ENCODE measurements at places on chromosomes 5 and 9.

- no peak for DNase-seq
These were observed 90.7 kb upstream of the ADRA1B start for GRCh38 chr5:159825551-159826051.

DNA sequence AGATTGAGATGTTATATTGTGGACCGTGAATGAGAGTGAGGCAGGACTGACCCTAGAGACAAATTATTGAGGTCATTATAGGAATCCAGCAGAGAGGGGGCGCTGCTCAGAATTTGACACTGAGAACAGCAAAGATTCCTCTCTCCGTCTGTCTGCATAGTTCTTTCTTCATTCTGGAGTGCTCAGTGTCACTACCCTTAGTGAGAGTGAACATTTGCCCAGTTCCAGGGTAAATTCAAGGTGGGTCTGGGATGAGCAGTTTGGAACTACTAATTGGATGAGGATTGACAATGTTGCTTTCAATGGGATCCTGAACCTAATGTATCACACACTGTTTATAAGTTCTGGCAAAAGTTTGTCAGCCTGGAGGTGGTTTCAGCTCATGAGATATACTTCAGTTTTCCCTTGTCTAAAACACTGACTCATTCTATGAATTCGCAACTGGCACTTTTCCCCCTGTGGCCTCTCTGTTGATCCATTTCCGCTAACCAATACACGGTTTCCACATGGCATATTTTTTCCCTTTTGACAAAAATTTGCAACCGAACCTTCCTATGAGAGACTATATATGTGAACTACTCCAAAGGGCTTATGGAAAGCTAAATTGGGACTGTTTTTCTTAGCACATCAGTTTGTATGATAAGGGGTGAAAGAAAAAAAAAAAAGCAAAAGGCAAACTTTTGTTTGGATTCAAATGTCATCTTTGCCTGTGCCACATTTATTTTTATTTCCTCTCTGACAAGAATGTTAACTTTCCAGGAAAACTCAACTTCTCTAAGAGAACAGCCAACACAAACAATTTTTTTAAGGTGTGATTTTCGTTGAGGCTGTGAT lies 1240.7 kb upstream of the WWC1 start:
- DNase-seq, result no peak

- DNase-seq, result no peak
These were observed 63.4 kb upstream of the PALM2AKAP2 start for GRCh38 chr9:109716631-109717030.

DNA sequence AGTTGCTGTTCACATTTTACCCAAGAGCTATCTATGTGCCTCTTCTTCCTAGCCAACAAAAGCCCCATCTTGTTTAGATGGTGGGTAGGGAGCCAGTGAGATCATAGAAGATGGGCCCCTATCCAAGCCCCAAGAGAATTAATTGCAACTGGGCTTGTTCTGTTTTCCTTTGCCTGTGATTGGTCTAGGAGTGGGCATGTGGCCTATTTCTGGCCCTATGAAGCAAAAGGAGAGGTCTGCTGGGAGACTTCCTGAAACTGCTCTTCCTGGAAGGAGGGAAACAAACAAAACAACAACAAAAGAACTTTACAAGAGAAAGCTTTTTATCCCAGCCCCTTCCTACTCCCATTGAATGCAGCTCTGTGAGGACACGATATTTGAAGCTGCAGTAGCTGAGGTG lies 32.5 kb upstream of the ALDOB start:
- no peak for DNase-seq

DNA sequence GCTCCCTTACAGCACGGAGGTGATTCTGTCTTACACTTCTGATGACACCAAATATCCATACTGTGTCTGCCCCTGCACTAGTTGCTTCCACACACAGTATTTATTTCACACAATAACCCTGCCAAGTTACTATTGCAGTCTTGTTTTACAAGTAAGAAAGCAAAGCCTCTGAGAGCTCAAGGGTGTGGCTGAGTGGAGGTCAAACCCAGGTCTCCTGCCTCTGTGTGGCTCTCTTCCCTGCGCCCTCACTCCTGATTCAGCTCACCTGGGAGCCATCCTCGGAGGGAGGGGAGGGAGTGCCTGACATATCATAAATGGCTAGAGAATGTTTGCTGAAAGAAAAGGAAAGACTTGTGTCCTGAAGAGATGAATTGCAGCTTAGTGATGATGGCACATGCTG lies 41.0 kb downstream of the MVB12B start:
- no peak for DNase-seq

DNA sequence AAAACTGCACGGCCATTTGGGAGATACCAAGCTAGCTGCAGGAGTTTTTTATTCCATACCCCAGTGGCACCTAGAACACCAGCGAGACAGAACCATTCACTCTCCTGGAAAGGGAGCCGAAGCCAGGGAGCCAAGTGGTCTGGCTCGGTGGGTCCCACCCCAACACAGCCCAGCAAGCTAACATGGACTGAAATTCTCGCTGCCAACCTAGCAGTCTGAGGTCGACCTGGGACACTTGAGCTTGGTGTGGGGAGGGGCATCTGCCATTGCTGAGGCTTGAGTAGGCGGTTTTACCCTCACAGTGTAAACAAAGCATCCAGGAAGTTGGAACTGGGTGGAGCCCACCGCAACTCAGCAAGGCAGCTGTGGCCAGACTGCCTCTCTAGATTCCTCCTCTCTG lies 108.9 kb upstream of the CHD1 start:
- no peak for DNase-seq

- no peak for DNase-seq
These were observed 37.2 kb upstream of the TAL2 start for GRCh38 chr9:105625088-105625487.

- DNase-seq, result no peak
These were observed 44.4 kb downstream of the MAP1B start for GRCh38 chr5:72151646-72152045.

- DNase-seq, result no peak
These were observed 284.4 kb downstream of the PIK3R1 start for GRCh38 chr5:68499987-68500386.

Data from stimulated activated CD4-positive, alpha-beta T cell treated with anti-CD3 and anti-CD28 coated beads, Interleukin-12 subunit alpha, Interleukin-12 subunit beta, amount 100 ng/mL, for 48 hours (primary cell).